ENCODE measurements at places on chromosomes 4 and X.

GRCh38 chr4:109691411-109691920 is 11.8 kb downstream of the CASP6 start:
- no peak for DNase-seq

- DNase-seq: no peak
Measured at GRCh38 chr4:16418814-16419213, 192.5 kb upstream of the TAPT1 start.

DNA sequence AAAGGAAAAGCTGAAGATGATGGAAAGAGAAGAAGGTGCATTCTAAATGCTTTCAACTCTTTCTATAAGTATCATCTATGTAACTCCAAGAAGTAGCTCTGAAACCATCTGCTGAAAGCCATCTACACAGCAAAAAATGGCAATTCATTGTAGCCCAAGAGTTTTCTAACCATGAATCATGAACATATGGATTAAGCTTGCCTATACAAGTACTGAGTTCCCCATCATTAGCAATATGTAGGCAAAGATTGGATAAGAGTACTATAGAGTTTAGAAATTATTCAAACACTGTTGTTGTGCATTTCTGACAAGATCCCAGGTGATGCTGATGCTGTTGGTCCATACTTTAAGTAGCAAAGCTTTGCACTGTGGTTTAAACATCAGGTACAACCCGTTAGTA is 11.2 kb downstream of the DAPP1 start:
- no peak for DNase-seq

DNA sequence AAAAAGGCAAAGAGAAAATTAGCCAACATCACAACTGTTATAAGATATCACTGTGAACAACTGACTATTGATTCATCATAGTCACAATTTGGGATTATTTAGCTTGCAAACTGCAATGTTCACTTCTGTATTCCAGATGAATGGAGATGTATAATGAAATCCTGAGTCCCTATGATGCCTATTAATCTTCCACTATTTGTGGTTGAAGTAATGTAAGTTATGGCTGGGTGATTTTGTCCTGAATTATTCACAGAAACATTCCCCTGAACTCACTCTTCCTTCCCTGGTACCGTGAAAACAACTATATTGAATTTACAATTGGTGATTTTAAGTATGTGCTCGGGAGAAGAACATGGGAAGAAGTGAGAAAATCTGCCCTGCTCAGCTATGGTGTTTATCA is 50.8 kb upstream of the NPFFR2 start:
- DNase-seq: no peak

DNA sequence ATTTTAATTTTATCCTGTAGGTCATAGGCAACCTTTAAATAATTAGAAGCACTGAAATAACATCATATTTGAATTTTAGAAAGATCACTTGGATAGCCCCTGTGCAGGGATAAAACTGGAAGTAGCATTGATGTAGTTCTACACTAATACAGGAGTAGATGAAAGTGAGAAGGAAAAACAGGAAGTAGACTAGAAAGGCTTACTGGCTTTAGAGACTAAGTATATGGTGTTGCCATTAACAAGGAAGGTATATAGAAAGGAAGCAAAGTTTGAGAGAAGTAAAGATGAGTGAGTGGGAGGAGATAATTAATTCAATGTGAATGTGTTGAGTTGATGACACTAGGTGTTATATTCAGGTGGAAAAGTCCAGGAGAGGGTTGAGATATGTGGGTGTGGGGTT is 73.1 kb upstream of the EPGN start:
- DNase-seq: no peak

DNA sequence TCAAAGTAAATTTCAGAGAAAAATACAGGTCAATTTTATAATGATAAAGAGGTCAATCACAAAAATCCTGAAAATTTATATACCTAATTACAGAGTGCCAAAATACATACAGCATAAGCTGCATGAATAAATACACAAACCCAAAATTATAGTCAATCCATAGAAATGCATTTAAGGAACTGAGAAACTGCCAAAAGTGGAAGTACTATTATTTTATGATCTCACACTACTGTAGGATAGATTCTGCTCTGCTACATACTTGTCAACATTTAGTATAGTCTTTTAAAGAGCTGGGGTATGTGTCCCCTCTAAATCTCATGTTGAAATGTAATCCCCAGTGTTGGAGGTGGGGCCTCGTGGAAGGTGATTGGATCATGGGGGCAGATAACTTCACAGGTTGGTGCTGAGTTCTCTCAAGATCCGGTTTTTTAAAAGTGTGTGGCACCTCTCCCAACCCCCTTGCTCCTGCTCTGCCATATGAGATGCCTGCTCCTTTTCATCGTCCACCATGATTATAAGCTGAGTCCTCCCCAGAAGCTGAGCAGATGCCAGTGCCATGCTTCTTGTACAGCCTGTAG is 31.8 kb downstream of the CHIC2 start:
- DNase-seq: no peak

GRCh38 chr4:176507845-176508533 is 188.2 kb downstream of the SPCS3 start:
- no peak for DNase-seq

- no peak for DNase-seq
Measured at GRCh38 chr4:125590158-125590557, 275.4 kb downstream of the FAT4 start.

- no peak for DNase-seq
Measured at GRCh38 chrX:82141942-82142341, 940.0 kb downstream of the SH3BGRL start.

DNA sequence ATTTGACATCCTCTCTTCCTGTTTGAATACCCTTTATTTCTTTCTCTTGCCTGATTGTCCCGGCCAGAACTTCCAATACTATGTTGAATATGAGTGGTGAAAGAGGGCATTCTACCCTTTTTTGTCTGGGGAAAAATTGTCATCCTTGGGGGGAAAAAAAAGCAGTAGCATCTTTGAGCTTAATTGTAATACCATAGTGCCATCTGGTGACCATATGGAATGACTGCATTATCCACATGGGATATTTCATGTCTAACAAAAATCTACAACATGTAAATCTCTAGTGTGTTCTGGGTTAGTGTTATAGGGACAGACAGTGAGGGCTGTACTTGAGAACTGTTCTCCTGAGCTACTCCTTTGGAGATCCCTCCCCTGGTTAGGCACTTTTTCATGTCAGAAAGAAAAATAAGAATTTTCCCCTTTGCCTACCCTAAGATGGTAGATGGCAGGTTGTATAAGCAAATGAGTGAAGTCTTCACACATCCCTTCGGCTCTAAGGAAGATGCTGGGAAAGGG is 26.0 kb downstream of the CAPN6 start:
- no peak for DNase-seq

DNA sequence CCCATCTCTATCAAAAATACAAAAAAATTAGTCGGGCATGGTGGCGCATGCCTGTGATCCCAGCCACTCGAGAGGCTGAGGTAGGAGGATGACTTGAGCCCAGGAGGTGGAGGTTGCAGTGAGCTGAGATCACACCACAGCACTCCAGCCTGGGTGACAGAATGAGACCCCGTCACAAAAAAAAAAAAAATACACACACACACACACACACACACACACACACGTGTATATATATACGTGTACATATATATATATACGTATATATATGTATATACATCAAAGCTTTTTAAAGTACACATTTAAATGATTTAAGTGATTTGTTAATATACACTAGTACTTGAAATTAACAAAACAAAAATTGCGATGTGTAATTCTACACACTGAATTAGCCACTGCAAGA is 6.0 kb downstream of the FBXW7 start:
- DNase-seq: no peak
